Activated CD4-positive, alpha-beta T cell treated with anti-CD3 and anti-CD28 coated beads, Interleukin-2, Interleukin-4, amounts not matched to agents 100 ng/mL and 50 ng/mL, durations not matched to agents 16 hours and 8 hours (primary cell): ENCODE measurements at places on chromosomes 12 and 14.

- no peak for DNase-seq
Measured at GRCh38 chr12:74515849-74516248, 21.8 kb upstream of the ATXN7L3B start.

GRCh38 chr12:12964255-12964654 is 12.3 kb upstream of the GPRC5D start:
- peak; percentile 23 for DNase-seq

- DNase-seq = no peak
Measured at GRCh38 chr12:5586201-5586600, 154.3 kb downstream of the NTF3 start.

DNA sequence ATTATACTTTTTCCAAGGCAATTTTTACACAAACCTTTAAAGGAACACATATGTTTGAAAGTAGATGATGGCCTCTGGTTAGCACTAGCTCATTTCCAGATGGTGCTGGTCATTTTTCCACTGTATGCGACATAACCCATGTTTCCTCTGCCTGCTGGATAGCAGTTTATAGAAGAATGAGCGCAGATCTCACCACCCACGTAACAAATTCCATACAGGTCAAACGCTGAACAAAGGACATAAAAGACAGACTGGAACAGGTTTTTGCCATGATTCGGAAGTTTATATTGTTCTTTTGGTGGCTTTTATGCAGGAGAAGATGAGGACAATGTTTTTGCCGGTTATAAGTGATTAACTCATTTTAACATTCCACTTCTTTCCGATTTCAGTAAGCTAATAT is 30.7 kb downstream of the PPP1R36 start:
- no peak for DNase-seq

- DNase-seq = no peak
Measured at GRCh38 chr12:46406352-46407027, 33.9 kb upstream of the SLC38A2 start.

- no peak for DNase-seq
Measured at GRCh38 chr12:16449459-16449858, 102.0 kb downstream of the MGST1 start.

DNA sequence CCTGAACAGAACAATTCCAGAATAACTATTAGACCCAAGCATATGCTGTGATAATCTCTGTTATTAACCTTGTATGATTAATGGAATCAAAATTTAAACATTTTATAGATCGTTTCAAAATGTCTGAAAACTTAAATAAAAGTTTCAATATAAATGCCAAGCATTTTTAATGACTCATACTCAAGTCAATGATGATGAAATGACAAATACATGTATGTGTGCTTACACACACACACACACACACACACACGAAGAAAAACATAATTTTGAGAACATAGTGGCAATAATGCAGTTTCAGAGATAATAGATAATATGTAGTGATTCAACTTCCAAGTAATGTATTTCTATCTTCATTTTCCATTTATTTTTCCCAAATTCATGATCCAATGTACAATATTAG is 384.9 kb upstream of the FOXG1 start:
- DNase-seq = no peak

DNA sequence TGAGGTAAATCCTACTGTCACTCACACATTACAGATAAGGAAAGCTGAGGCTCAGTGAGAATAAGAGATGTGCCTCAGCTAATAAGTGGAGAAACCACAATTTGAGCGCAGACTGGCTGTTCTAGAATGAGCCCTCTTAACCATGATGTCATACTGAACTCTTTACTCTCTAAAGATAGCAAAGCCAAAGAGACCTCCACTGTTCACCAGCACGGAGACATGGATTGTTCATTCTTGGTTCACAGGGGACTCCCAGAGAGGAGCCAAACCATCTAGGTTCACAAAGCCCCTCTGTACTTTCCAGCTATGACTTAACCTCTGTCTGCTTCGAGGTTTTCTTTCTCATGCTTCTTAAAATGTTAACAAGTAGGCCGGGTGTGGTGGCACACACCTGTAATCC is 32.7 kb upstream of the YARS2 start:
- DNase-seq = no peak

GRCh38 chr12:95836185-95836609 is 22.6 kb upstream of the SNRPF start:
- no peak for DNase-seq

GRCh38 chr14:103744621-103745395 is 29.2 kb downstream of the ZFYVE21 start:
- no peak for DNase-seq

DNA sequence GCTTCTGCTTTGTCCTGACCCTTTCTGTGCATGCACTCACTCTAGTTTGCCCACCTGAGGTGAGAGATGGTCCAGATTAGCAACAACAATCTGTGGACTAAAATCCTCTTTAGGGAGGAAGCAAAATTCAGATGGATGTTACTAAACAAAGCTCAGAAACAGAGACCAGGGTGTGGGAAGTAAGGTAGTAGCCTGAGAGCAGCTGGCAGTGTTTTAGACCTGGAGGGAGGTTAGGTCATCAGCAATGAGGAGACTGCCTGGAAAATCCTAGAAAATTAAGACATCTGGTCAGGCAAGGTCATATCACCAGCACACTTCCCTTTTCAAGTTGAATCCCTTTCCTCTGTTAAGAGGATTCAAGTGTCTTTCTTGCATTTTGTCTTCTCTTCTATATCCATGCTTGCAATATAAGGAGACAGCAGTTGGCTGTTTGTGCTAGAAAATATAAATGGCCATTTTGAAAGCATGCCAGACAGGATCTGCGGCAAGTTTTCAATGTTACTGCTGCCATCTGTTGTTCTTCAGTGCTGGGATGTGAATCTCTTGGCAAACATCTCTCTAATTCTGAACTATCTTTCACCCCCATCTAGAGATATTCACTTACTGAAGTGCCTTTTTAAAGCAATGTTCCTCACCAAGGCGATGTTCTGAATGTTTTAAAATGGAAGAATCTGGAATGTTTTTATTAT is 266.4 kb downstream of the NAV3 start:
- no peak for DNase-seq

GRCh38 chr12:11743423-11744409 is 94.2 kb downstream of the ETV6 start:
- DNase-seq = no peak

GRCh38 chr12:56206452-56207166 is 15.1 kb downstream of the RNF41 start:
- DNase-seq = peak; percentile 28

DNA sequence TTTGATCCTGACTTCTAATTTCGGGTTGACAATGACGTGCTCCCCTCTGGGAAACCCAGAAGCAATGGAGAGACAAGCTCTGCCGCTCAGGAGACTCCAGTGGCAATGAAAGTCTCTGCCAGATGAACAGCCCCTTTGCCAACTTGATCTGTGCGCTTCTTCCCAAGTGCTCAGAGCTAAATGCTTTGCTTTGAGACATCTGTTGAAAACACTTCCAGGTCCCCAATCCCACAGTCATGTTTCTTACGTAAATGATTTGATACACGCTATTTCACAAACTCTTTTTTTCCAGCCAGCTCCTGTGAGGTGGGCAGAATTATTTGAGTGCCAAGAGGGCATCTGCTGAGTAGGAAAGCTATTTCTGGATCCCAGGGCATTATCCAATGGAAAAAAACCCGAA is 147.6 kb downstream of the RIMBP2 start:
- DNase-seq = no peak

GRCh38 chr14:76583174-76583573 is 178.1 kb upstream of the VASH1 start:
- DNase-seq = no peak
